ENCODE measurements at places on chromosomes 4 and X. TPM values are rescaled to one million over a fixed set of nuclear protein-coding genes. Genes with fewer than 3 reads are reported as not detected.

MAGEA10 gene
- total RNA-seq, result not detected

PPBP gene
- 4.6 TPM for total RNA-seq

SMIM43 gene
- total RNA-seq, result 8.5 TPM

RASSF6 gene
- total RNA-seq, result 0.23 TPM

Measured in diencephalon (tissue), 1 donor.